M059J (cell line): ENCODE measurements at places on chromosomes 11 and 22. TPM values are rescaled to one million over a fixed set of nuclear protein-coding genes. Genes with fewer than 3 reads are reported as not detected.

GRCh38 chr22:49099496-49100124, 728.1 kb downstream of the BRD1 start:
- DNase-seq, result peak; percentile 53

- peak; percentile 55 for DNase-seq
Measured at GRCh38 chr22:42134100-42135020, 3.8 kb upstream of the CYP2D6 start.

- no peak for DNase-seq
Measured at GRCh38 chr11:21888814-21889213, 304.1 kb upstream of the ANO5 start.

DNA sequence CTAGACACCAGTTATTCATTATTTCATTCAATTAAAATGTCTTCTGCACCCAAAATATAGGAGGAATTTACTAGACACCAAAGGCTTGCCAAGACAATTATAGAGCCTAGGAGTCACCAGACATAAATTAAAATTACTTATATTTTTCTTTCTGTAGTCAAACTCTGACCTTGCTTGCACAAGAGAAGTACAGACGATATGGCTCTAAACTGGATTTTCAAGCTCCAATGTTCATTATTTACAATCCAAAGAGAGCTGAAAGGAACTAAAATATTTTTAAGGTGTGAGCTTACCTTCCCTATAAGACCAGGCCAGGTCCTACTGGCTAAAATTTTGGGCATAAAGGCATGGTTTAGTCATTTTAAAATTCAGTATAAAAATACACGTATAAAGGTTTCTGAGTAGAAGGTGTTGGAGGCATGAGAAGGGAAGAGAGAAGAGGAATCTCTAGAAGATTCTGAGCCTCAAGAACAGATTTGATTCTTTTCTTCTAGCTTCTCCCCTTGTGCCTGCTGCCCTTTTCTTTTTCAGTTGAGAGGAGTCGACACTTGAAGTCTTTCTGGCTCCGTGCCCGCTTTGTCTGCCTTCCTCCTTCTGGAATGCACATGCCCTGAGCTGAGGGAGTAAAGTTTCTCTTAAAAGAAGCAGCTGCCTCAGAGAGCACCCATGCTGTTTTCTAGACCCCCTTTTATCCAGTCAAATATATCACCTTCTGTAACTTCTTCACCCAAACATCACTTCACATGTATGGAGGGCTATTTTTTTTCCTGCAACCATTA, 13.5 kb downstream of the C11orf97 start:
- DNase-seq, result peak; percentile 70

DNA sequence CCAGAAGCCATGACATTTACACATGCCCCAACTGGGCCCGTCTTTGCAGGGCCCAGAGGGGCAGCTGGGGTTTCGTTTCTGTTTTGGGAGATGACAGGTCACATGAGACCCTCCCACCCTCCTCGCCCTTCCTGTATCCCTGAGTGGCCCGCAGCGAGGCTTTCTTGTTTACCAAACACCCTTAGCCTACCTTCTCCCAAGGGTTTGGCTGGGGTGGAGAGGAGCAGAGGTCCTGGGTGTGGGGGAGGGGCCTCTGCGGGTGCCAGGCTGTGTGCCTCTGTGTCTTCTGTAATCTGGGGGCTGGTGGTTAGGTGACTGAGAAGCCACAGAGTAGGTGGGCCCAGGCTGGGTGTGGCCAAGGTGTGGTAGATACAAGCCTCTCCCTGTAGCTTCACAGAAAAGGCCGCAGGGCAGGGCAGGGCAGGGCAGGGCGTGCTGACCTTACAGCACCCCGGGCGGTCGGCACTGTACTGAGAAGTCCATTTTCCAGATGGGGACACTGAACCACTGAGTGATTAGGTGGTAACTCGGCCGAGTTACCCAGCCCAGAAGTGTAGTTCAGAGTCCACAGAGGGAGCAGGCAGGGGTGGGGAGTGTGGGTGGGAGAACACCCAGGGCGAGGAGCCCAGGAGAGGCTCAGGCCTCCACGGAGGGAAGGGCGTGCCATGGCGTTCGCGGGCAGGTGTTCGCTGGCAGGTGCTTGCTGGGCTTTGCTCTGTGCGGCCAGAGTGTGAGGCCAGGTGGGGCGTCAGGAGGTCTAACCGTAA, 8.7 kb downstream of the PRR5 start:
- no peak for DNase-seq

GRCh38 chr22:47128622-47129215, 366.3 kb downstream of the TBC1D22A start:
- no peak for DNase-seq

DNA sequence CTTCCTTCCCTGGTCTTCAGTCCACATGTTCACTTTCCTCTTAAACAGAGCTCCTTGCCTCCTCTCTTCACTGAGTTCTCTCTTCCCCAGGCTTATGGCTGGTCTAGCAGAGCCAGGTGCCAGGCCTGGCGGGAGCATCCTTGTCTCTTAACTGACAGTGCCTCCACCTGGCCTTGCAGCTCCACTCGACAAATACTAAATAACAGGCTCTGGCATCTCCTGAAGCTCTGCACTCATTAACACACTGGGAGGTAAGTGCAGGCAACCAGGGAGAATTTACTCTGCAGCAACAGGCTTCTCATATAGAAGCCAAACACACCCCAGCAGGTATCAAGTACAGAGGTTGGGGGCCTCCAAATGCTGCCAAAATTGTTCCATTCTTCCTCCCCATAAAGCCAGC, 438.1 kb downstream of the SOX6 start:
- DNase-seq, result no peak

- no peak for DNase-seq
Measured at GRCh38 chr11:67310246-67311050, 7.1 kb downstream of the SSH3 start.

DNA sequence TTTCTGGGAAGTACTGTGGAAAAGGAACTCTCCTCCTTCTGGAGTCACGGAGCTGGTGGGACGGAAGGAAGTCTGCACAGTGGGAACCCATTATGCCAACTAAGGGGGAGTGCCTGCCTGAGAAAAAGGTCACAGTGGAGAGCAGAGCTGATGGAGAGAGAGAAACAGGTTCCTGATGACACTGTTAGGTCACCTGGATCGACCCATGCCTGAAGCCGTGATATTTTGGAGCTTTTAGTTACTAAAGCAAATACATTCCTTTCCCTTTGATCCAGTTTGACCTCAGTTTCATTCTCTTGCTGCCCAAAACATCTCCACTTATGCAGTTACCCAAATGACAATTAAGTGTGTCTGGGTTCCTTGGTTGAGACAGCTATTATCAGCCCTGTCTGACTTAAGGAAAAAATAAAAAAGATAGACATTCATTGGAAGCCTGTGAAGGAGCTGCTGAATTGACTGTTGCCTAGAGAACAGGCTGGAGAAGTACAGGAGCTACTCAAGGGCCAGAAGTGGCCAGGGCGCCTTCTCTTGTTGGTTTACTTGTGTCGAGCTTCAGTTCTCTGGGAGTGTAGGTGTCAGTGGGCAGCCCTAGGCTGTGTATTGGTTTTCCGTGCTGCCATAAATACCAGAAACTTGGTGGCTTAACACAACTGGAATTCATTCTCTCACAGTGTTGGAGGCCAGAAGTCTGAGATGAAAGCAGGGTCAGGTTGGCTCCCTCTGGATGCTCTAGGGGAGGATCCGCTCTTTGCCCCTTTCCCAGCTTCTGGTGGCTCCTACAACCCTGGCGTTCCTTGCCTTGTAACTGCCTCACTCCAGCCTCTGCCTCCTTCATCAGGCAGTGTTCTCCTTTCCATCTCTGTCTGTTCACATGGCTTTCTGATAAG, 13.6 kb downstream of the MRGPRD start:
- no peak for DNase-seq

DNA sequence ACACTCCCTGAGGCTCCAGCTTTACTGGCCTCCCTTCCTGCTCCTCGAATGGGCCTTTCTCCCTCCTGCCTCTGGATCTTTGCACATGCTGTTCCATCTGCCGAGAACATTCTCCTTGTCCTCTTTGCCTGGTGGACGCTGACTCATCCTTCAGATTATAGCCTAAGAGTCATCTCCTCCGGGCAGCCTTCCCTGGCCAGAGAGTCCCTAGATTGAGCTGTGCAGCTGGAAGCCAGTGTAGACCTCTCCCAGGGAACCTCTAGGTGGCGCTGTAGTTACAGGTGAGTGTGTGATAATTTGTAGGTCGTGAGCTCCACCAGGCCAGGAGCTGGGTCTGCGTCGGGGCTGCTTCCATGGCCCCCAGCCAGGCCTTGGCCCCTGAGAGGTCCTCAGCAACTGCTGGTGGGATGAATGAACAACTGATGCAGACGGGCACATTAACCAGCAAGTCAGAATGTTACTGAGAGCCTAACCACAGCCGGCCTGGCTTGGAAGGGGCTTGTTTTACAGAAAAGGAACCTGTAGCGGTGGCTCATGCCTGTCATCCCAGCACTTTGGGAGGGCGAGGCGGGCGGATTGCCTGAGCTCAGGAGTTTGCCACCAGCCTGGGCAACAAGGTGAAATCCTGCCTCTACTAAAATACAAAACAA, 8.7 kb downstream of the PNPLA5 start:
- DNase-seq, result peak; percentile 81

DNA sequence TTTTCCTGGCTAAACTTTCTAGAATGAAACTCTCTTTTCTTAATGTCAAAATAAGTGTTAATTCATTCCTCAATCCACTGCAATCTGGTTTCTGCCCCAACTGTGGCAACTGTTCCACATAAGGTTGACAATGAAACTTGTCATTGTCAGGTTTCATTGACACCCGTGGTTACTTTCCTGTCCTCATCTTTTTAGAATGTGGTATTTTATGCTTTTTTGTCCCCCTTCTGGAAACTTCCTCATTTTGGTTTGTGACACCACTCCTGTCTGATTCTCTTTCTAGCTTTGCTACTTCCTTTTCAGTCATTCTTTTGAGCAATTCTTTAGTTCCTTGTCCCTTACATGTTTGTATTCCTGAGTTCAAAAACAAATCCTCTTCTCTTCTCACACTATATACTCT, 7.5 kb upstream of the PDE3B start:
- no peak for DNase-seq

DNA sequence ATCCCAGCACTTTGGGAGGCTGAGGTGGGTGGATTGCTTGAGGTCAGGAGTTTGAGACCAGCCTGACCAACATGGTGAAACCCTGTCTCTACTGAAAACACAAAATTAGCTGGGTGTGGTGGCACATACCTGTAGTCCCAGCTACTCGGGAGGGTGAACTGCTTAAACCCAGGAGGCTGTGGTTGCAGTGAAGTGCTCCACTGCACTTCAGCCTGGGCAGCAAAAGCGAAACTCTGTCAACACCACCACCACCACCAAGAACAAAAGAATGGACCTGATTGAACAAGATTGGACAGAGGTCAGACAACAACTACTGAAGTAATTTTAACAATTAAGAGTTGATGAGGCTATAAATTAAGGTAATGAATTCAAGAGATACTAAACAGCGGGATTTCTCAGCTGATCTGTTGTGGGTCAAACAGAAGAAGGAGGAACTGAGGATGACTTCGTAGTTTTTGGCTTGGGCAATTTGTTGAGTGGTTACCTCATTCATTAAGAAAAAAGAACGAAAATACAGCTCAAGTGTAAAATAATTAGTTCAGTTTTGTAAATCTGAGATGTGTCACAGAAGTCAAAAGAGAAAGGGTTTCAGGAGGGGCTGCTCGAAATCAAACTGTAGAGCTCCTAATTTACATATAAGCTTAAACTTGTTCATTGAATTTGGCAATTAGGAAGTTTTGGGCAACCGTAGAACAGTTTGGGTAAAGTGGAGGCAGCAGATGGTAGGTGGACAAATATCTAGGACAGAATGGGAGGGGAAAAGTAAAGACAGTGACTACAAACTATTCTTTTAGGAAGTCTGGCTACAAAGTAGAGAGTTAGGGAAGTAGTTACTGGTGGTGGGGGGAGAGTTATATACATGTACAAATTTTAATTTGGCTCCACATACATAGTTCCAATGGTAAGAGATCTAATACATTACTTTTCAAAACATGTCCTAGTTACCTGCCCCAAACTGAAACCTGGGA, 4.5 kb downstream of the IL18 start:
- no peak for DNase-seq

DNA sequence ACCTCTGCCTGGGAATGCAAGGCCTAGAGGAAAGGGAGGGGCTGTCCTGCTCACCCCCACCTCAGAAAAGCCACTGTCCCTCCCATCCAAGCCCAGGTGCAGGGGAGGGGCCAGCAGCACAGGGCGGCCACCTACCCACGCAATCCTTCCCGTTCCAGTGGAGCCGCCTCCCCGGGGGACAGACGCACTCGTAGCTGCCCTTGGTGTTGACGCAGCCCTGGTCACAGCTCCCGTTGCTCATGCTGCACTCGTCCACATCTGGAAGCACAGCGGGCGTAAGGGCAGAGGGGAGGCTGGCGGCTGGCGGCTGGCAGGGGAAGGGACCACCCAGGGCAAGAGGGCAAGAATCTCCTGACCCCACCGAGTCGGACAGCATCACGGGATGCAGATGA, 40.3 kb upstream of the TTLL12 start:
- no peak for DNase-seq

GRCh38 chr11:11400635-11401232, 47.7 kb upstream of the CSNK2A3 start:
- no peak for DNase-seq

- DNase-seq, result no peak
Measured at GRCh38 chr22:43837666-43838065, 24.6 kb downstream of the SULT4A1 start.

DNA sequence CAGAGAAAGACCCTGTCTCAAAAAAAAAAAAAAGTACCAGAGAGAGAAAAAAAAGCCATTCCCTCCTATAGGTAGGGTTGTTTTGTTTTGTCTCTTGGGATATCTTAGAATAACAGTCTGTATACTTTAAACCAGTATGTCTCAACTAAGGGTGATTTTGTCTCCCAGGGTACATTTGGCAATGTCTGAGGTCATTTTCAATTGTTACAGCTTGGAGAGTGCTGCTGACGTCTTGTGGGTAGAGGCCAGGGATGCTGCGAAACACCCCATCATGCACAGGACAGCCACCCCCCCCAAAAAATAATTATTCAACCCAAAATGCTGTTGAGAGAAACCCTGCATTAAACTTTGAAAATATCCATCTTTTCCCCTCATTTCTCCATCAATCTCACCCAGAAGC, 56.1 kb upstream of the CRTAM start:
- no peak for DNase-seq

GRCh38 chr11:86062719-86063118, 6.2 kb downstream of the PICALM start:
- peak; percentile 40 for DNase-seq

DNA sequence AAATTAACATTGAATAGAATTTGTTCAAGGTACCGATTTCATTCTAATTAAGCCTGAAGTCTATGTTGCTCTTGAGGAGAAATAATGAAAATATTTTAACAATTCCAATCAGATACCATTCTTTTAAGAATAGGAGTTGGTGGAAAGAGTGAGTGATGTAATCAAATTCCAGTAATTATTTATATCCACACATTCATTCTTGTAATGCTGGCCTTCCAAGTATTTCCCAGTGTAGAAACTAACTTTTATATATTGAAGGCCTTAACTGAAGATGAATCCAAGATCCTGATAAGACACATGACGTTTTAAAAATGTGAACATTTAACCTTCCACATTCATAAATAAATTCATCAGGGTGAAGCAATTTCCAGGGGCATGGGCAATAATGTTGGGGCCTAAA, 36.6 kb upstream of the PAX6 start:
- no peak for DNase-seq

- no peak for DNase-seq
Measured at GRCh38 chr11:106070606-106071005, 6.5 kb downstream of the KBTBD3 start.

- no peak for DNase-seq
Measured at GRCh38 chr22:49541693-49542230, 285.9 kb downstream of the BRD1 start.

GRCh38 chr11:112381578-112381977, 120.9 kb upstream of the PLET1 start:
- no peak for DNase-seq

The MPEG1 gene
- not detected in 2 replicates for total RNA-seq

The GP1BB gene
- total RNA-seq, result 0.27 and 1.5 TPM in 2 replicates

The MORC2 gene
- 7.8 and 21.6 TPM in 2 replicates for total RNA-seq

The SCYL1 gene
- 59.7 and 96.5 TPM in 2 replicates for total RNA-seq

The SLC22A6 gene
- total RNA-seq, result not detected in 2 replicates
